D341Med (cell line): ENCODE measurements at places on chromosomes 2 and 18.

- DNase-seq, result no peak
Observed at GRCh38 chr2:72846171-72847095, 20.6 kb upstream of the EXOC6B start.

GRCh38 chr2:199983534-199983933, 28.2 kb downstream of the MAIP1 start:
- DNase-seq, result no peak

DNA sequence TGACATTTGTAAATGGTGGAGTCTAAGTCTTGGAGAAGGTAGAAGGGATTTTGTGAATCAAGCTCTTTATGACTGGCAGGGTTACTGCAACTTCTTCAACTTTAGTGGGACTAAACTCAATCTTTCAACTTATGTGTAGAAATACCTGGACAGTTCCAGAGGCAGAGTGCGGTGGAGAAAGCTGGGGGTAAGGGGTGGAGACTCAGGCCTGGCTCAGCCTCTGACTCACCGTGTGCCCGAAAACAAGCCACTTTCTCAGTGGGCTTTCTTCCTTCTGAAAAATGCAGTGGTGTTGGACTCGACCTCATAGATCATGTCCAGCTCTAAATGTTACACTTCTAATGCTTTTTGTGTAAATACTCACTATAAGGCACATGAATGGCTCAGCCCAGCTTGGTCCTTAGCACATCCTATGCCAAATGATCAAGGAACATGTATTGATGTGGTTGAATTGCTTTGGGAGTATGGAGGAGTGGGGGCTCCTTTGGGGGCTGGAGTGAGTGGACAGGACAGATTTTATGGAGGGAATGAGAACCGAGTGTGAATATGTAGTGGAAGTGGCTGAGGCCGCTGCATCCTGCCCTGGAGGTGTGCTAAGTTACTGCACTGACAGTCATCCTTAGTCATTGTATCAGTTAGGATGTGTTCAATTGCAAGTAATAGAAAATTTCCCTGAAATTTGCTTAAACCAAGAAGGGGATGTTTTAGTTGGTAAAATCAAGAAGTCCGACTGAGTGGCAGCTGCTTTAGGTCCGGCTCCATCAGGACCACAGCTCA, 32.2 kb upstream of the IGFBP5 start:
- DNase-seq, result no peak

GRCh38 chr2:71477231-71477691, 23.9 kb downstream of the DYSF start:
- no peak for DNase-seq

DNA sequence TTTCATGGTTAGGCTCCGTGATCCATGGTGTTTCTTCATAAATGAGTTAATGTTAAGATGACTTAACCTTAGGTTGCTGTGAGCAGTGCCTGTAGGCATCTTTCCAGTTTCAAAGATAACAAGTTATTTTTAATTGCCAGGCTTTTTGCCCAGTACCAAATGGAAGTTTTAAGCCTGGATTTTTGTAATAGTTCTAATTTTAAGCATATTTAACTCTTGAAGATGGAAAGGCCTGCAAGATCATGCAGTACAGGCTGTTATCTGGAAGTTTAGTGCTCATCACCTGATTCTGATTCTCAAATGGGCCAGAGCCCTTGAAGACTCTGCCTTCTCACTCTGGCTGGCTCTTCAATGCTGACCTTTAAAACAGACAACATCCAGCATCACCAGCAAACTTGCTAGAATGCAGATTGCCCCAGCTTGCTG, 141.3 kb downstream of the NCK2 start:
- DNase-seq, result no peak

DNA sequence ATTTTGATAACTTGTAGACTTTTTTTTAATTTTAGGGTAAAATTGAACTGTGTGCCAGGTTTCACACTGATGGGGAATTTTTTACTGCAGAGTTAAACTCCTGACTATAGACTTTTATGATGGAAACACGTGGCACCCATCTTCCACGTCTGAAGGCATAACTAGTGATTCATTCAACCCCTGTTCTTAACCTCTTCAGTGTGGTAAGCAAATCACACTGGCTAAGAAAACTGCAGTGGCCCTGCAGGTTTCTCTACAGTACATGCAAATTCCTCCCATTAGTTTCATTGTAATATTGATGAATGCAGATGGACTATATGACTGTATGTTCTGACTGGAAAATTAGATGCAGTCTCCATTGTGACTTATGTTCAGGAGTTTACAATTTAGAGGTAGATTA, 47.2 kb downstream of the SMAD4 start:
- DNase-seq, result no peak

- no peak for DNase-seq
Observed at GRCh38 chr18:47936952-47937351, 6.5 kb upstream of the SMAD2 start.

DNA sequence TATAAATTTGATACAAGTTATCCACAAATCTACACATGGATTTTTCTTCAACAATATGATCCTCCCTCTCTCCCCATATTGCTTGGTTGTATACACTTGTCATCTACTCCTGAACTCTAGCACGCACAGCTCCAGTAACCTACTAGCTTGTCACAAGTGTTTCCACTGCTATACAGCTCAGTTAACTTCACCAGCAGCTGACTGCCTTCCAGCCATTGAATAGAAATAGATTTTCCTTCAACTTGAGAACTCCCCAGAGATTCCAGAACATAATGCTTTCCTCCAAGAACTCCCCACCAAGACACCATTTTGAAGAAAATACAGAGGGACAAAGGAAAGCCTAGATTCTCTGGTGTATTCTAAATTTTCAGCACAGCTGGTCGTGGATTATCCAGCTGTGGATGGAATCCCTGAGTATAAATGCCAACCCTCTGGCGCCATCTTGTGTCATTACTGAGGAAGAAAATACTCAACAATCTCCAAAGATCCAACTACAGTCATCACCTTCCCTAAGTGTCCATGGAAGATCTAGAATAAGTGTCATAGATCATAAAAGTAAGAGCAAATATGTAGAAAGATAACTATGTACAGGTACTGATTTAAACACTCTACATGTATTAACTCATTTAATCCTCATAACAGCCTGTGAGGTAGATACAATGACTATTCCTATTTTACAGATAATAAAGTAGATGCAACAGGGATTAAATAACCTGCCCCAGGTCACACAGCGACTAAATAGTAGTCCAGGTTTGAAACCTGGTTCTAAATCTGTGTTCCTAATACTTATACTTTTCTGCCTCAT, 156.7 kb downstream of the ARHGAP28 start:
- peak; percentile 71 for DNase-seq

DNA sequence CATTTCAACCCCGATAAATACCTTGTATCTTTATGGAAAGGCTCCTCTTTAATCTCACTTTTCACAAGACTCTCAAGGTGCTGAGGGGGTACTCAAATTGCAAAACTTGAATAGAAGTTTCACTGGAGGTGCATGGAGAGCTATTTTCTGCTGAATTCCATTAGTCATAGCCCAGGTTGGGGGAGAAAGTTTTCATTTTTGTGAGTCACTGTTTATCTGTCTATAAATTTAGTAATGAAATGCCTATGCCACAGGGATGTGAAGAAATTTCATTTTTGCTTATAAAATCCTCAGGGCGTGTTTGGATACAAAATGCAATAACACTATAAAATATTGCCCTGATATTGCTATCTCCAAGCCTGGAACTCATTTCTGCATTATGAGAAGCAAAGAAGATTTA, 346.3 kb downstream of the LRATD1 start:
- DNase-seq, result no peak

GRCh38 chr2:181648478-181649155, 8.3 kb downstream of the CERKL start:
- no peak for DNase-seq

- DNase-seq, result no peak
Observed at GRCh38 chr2:29154610-29155009, 39.4 kb downstream of the CLIP4 start.

- DNase-seq, result peak; percentile 51
Observed at GRCh38 chr2:138536302-138536701, 34.7 kb downstream of the SPOPL start.

- no peak for DNase-seq
Observed at GRCh38 chr2:86470890-86471289, 29.7 kb downstream of the KDM3A start.

DNA sequence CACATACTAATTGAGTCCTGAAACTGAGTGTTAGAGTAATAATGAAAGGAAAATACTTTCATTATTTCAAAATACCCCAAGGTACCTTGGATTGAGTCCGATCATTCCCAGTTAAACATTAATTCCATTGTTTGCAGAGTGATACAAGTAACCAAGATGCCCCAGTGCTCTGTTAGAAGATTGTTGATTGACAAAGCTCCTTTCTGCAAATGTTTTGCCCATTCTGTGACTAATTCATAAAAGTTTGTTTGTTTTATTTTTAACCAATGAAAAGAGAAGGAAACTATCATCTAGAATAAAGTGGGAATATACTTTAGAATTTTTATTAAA, 124.0 kb downstream of the GULP1 start:
- DNase-seq, result no peak

- DNase-seq, result no peak
Observed at GRCh38 chr2:23940718-23941620, 706 bp downstream of the UBXN2A start.

- DNase-seq, result no peak
Observed at GRCh38 chr18:24006712-24007313, 7.7 kb upstream of the TTC39C start.

- DNase-seq, result no peak
Observed at GRCh38 chr2:88933980-88934379, 242.5 kb downstream of the RPIA start.

DNA sequence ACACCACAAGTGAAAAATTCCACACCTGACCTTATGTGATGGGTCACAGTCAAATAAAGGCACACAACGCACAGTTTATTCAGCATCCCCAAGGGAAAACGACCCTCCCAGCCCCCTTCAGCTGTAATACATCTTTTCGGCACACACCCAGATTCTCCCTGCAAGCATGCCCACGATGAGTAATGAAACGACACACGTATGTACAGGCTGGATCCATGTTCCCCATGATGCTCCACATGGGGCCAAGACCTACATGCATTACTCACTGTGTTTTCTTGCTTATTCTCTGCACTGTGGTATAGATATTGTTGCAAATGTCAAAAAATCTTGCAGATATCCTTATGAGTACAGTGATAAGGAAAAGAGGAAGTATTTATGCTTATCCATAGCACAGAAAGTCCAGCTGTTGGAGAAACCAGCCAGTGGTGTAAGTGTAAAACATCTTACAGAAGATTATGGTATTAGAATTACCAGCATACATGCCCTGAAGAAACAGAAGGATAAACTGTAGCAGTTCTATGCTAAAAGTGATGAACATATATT, 32.5 kb upstream of the SGPP2 start:
- no peak for DNase-seq

DNA sequence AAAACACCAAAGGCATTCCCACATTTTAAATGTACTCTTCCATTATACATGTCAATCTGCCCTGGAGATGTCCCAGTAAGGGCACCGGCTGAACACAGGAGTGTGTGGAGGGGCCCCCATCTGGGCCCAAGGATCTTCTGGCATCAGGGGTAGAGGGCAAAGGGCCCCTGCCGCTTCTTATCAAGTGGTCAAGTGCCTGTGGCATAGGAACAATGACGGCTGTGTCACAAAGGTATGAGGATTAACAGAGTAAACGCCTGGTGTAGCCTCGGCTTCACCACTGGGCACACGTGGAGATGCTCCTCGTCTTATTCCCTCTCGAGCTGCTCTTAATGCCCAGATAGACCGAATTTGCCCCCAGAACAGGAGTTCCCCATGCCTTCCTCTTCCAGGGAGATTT, 169.7 kb upstream of the GLI2 start:
- DNase-seq, result no peak

- no peak for DNase-seq
Observed at GRCh38 chr2:215052404-215052803, 86.0 kb downstream of the ABCA12 start.

- DNase-seq, result no peak
Observed at GRCh38 chr18:48805826-48806535, 144.8 kb downstream of the SMAD7 start.

DNA sequence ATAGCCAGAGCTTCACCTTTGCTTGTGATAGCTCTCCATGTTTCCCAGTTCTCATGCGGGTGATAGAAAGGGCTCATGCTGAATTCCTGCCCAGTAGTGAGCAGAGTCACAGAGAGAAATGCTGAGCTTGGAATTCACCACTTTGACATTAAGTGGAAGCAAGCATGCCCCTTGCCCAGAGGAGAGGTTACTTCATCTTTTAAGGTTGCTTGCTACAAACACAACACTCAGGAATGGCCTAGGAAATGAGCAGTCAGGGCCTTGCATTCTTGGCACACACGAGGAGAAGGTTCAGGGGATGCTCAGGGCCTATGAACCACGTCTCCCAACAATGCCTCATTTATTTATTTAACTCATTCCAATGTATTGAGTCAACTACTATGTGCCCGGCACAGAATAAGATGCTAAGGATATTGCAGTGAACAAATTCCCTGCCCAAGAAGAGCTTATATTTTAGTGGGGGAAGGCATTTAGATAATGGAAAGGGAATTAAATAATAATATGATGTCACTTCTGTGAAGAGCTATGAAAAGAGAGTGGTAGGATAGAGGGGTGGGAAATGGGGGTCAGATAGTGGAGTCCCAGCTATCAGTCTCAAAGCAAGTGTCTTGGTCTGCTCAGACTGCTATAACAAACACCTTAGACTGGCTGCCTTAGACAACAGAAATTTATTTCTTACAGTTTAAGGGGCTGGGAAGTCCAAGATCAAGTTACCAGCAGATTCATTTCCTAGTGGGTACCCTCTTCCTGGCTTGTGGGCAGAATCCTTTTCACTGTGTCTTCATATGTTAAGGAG, 42.1 kb downstream of the DDX18 start:
- DNase-seq, result no peak

DNA sequence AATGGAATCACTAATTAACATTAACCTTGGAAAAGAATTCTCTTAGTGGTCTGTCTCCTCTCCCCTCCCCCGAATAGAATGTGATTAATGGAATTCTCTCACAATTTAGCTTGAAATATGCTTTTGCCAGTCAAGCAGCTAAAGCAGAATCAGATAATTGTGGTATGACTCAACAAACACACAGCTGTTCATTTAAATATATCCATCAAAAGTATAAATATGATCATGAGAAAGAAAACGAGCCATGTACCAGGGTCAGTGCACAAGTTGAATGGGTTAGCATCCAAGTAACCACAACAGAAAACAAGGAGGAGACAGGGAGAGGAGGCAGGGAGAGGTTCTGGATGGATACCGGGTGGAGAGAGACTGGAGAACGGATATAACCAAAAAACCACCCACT, 66.9 kb downstream of the ACVR1 start:
- DNase-seq, result no peak

DNA sequence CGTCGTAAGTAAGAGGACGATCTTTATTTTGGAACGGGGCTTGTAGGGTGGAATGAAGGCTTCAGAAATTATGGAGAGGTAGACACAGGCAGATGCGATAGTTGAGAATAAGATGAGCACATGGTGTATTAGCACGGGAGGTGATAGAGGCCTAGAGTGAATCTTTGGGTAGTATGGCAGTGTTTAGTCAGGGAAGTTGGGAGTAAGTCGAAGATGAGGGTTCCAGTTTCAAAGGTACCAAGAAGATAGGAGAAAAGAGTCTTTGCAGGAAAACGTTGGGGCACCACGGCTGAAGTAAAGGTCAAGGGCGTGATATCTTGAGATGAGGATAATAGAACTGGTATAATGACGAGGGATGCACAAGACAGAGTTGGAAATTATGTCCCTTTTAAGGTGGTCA, 654 bp downstream of the PIK3C3 start:
- no peak for DNase-seq

- no peak for DNase-seq
Observed at GRCh38 chr18:389658-390357, 110.7 kb downstream of the COLEC12 start.

- no peak for DNase-seq
Observed at GRCh38 chr2:217707131-217707611, 295.6 kb downstream of the TNS1 start.
